Suprapubic skin (tissue), 4 donors: ENCODE measurements at places on chromosomes 2 and 18. TPM values are rescaled to one million over a fixed set of nuclear protein-coding genes. Genes with fewer than 3 reads are reported as not detected.

Gene DCC
- 0.16 TPM for total RNA-seq

Gene EFEMP1
- total RNA-seq: 145 TPM

DNA sequence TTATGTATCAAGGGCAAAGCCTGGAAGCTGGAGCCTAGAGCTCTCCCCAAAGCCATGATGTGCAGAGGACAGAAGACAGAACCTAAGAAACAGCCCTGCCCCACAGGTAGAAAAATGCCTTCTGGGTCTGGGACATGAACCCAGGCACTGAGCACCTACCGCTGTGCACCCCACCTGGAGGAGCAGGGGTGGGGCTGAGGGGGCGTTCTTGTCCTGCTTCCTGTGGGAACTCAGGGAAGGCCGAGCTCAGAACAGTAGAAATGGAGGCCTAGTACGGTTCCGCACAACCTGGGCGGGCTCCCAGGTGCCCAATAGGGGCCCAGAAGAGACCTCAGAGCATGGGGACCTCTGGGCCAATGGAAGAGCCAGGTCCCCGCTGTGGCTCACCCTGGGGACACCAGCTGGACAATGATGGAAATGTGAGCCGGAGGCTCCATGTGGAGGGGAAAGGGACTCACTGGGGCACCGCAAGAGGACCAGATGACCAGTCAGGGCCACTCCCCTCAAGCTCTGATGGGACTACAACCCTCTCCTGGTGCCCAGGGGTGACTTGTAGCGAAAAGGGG lies 3.2 kb downstream of the CRACDL start:
- DNase-seq: no peak

GRCh38 chr2:67041051-67041450 lies 356.1 kb upstream of the ETAA1 start:
- DNase-seq: no peak
